GM13977 (cell line): ENCODE measurements at places on chromosomes 6 and 20.

GRCh38 chr6:139757784-139758183, 383.3 kb upstream of the CITED2 start:
- DNase-seq, result no peak

- no peak for DNase-seq
Observed at GRCh38 chr20:38757145-38757775, 9.0 kb downstream of the ACTR5 start.

DNA sequence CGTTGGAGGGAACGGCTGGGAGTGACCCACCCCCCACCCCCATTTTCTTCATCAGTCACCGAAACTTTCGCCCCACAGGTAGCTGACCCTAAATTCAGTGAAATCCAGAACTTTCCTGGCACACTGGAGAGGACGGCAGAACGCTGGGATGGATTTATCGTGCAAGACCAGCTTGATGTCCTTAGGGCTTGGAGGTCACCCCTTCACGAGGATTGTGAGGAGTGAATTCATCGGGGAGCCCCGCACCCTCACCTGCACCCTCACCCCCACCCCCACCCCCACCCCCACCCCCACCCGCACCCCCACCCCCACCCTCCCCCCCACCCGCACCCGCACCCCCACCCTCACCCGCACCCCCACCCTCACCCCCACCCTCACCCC, 13.3 kb upstream of the TCFL5 start:
- no peak for DNase-seq

- peak; percentile 52 for DNase-seq
Observed at GRCh38 chr6:1608222-1609040, 1.3 kb upstream of the FOXC1 start.

DNA sequence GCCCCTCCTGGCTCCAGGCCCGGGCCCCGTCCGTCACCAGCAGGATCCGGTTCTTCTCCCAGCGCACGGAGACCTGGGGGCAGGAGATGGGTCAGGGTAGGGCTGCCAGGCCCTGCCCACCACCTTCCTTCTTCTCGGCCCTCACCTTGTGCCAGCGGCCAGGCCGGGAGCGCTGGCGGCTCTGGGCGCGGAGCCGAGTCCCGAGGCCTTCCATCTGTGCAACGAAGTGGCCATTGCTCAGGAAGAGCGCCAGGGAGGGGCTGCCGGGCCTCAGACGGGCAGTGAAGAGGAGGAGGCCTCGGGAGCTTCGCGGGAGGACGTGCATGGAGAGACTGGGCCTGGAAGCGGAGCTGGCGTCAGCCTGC, 7.9 kb downstream of the ADRM1 start:
- no peak for DNase-seq

- DNase-seq, result no peak
Observed at GRCh38 chr20:48203252-48203651, 418.0 kb upstream of the SULF2 start.

DNA sequence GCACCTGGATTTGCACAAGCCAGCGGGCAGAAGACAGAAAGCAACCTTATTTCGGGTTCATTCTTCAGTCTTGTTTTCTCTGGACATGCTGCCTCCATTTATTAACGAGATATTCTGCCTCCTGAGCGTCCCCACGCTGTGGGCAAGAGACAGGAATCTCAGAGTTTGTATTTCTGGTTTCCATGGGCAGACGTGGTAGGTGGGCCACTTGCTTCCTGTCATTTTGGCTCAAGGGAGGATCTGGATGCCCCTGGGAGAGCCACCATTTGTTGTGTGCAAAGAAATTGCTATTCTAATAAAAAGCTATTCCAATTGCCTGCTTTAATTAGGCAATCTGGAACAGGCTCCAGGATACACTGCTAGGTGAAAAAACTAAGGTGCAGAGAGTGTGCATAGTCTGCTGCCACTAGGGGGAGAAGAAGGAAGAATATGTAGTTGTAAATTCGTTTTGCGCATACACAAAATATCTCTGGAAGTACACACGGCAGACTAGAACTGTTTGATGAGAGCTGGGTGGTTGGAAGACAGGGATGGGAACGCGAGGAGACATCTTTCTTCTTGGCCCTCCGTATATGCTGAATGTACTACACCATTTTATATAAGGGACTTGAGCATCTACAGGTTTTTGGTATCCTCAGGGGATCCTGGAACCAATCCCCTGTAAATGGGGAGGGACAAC, 30.1 kb upstream of the SLC16A10 start:
- peak; percentile 38 for DNase-seq

DNA sequence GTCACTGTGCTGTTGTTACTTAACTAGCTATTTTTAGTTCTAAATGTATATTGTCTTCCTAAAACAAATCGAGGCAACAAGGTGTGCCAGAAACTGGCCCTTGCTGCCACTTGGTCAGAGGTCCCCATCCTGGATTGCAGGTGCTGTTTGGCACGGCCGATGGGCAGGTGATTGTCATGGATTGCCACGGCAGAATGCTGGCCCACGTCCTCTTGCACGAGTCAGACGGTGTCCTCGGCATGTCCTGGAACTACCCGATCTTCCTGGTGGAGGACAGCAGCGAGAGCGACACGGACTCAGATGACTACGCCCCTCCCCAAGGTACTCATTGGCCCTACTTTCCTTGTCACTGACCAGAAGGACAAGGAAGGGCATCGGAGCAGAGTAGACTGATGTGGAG, 111.0 kb upstream of the TMEM181 start:
- no peak for DNase-seq

DNA sequence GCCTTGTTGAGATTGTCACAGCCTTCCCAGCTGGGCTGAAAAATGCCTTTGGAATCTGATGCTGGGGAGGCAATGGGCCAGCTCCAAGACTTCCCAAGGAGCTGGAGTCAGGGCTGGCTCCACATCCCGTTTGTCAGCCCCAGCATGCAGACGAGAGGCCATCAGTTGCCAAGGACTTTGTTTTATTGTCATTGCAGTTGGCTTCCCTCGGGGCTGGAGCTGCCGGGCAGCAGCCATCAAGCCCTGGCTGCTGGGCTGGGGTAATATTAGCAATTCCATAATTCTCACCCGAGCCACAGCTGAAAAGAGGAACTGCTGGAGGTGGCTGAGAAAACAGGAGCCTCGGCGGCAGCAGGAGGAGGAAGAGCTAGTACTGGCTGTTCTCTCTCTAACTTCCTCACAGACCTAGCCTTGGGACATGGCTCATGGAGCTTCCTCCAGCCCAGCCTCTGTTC, 182.5 kb downstream of the CDC5L start:
- no peak for DNase-seq

DNA sequence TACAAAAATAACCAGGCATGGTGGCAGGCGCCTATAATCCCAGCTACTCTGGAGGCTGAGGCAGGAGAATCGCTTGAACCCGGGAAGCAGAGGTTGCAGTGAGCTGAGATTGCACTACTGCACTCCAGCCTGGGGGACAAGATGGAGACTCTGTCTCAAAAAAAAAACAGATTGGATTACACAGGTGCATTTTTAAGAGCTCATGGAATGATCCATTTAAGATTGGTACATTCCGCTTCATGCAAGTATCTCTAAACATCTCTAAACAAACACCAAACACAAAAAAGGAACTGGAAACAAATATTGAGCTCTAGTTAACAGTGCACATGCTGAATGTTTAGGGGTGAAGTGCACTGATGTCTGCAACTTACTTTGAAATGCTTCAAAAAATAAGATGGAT, 154.3 kb downstream of the GRM4 start:
- DNase-seq, result no peak

DNA sequence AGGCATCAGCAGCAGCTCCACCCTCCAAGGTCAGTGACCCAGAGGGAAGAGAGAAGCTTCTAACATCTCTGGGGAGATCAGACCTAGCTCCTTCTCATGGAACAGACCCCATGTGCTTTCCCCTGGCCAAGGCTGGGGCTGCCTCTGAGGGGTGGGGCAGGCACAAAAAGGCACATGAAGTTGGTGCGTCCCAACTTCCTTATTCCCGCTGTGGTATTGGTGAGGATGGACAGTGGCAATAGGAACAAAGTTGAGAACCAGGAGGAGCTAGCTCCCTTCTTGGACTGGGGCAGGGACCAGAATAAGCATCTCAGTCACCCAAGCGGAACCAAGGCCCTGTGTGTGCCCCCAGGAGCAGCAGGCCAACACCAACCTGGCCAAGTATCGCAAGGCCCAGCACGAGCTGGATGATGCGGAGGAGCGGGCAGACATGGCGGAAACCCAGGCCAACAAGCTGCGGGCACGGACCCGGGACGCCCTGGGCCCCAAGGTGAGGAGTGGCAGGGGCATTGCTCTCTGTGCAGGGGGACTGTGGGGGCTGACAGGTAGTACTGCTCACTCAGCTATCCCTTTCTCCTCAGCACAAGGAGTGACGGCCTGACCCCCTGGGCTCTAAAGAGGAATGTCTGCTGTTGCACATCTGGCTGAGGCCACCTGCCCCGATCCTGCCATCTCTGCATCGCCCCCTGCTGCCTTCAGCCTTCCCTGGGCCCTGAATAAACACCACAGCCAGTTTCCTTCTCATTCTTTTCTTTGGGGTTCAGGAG, 46.1 kb downstream of the MYH7B start:
- no peak for DNase-seq

DNA sequence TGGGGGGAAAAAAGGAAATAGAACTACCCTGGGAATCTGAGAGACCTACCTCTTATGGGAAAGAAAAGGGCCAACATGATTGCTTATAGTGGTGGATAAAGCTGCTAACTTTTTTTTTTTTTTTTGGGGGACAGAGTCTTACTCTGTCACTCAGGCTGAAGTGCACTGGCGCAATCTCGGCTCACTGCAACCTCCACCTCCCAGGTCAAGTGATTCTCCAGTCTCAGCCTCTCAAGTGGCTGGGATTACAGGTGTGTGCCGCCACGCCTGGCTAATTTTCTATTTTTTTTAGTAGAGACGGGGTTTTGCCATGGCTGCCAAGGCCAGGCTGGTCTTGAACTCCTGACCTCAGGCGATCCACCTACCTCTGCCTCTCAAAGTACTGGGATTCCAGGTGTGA, 39.5 kb upstream of the TBC1D22B start:
- no peak for DNase-seq

- DNase-seq, result no peak
Observed at GRCh38 chr6:119090256-119090655, 11.8 kb upstream of the FAM184A start.

DNA sequence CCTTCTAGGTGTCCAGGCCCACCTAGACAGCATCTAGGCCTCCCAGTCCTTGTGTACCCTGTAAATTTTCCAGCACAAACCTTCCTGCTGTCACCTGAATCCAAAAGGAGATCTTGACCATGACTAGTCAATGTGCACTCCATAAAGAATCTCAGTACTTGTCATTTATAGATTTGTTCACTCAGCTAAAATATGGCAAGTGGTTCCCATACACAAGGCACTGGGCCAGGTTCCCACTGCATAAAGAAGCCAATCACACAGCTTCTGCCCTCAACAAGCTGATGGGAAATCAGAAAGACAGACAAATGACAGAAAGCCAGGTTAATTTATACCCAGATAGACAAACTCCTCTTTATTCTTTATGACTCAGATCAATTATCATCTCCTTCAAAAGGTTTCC, 526.8 kb downstream of the CD83 start:
- no peak for DNase-seq

DNA sequence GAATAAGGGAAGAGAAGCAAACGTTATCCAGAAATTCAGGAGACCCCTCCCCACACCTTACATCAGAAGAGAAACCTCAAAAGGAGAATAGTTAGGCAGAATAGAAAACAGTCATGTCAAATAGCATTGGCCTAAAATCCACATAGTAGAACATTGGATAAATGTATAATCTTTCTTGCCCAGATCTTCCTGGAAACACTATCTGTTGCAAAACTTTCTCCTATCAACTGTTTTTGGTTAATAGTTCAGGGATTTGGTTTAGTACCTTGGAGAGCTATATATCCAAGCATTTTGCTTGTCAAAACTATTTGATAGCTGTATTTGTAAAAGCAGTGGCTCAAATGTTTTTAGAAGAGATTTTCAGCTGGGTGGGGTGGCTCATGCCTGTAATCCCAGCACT, 74.3 kb upstream of the PHACTR2 start:
- no peak for DNase-seq

- DNase-seq, result no peak
Observed at GRCh38 chr6:25405442-25405841, 126.3 kb downstream of the CARMIL1 start.

GRCh38 chr6:135438907-135439535, 58.5 kb downstream of the AHI1 start:
- DNase-seq, result peak; percentile 23

GRCh38 chr6:144343701-144344428, 58.7 kb downstream of the UTRN start:
- DNase-seq, result peak; percentile 27

- DNase-seq, result no peak
Observed at GRCh38 chr6:6414931-6415330, 94.5 kb upstream of the F13A1 start.

- no peak for DNase-seq
Observed at GRCh38 chr20:50371878-50372769, 138.1 kb upstream of the PTPN1 start.

- no peak for DNase-seq
Observed at GRCh38 chr6:132063204-132063603, 112.0 kb upstream of the CCN2 start.

GRCh38 chr20:61599061-61599531, 347.0 kb downstream of the CDH4 start:
- DNase-seq, result no peak

DNA sequence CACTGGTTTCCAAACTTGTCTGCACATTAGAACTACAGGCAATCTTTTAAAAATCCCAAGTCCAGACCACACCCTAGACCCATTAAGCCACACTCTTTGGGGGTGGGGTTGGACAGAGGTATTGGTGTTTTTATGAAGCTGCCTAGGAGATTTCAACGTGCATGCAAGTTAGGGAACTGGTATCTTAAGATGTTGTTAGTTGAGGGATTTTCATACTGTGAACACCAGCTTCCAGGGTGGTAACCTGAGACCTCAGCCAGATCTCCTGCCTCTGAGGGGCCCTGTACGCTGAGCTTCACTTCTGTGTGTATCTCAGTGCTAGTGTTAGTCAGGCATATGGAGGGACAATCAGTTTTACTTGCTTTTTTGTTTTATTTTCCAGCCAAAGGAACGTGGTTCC, 138.0 kb downstream of the UTRN start:
- DNase-seq, result no peak

DNA sequence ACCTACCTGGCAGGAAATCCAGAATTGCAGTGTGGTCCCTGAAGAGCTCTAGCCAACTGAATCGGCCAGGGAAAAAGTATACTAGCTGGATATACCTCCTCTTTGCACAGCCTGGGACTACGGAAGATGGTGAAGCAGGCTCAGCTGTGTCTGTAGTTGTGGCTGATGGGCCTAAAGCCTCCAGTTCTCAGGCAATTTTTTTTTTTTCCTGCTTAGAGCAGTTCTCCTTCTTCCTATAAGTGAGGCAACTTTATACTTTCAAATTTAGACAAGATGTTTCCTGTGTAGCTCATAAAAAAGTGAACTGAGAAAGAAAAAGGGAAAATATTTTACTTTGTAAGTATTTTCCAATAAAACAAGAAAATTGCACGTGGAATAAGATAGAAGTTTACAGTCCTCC, 172.9 kb downstream of the CARMIL1 start:
- no peak for DNase-seq

GRCh38 chr6:34288581-34288980, 39.8 kb upstream of the SMIM29 start:
- peak; percentile 28 for DNase-seq
